ENCODE measurements at places on chromosomes 6 and 20.

GRCh38 chr20:62668441-62669027 is 26.2 kb downstream of the SLCO4A1 start:
- peak; percentile 68 for DNase-seq

DNA sequence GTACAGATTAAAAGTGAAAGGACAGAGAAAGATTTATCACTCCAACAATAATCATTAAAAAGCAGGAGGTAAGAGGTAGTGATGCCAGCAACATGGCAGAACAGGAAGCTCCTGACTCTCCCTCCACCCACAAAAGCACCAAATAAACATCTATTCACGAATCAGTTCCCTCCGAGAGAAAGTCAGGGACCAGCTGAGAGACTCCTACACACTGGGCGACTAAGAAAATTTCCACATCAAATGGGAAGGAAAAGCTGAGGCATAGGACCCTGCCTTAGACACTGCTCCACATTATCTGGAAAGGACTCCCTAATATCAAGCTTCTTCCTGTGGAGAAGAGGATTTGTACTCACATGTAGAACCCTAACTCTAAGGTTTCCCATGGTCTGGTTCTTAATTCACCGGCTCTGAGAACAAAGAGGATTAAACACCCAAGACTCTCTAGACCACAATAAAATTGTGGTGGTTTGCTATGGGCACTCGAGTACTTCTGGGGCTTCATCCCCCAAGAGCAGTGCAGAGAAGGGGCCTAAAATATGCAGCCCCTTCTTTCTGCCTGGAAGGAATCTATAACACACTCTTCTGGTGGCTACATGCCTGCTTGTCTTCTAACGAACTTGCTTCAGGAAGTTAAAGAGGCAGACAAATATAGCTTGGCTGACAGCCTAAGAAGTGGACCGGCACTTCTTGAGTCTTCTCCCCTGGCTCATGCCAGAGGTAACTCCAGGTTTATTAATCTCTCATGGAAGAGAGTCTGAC is 29.4 kb upstream of the ASF1A start:
- no peak for DNase-seq

- no peak for DNase-seq
Measured at GRCh38 chr6:167990016-167990945, 7.2 kb upstream of the KIF25 start.

DNA sequence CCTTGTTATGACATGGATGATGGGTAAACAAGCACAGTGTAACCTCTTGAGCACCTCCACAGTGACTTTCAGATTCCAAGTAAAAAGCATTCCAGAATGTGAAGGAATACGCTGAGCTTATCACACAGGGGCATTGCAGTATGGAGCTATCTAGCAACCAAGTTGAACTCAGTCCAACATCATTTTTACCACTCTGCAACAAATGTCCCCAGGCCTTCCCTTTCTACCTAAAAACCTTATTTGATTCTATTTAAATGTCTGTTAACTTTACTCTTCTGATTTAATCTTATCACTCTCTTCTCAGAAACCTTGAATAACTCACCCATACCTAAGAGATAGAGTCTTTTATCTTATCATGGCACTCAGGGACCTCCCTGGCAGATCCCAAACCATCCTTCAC is 195.8 kb upstream of the CDYL start:
- no peak for DNase-seq

DNA sequence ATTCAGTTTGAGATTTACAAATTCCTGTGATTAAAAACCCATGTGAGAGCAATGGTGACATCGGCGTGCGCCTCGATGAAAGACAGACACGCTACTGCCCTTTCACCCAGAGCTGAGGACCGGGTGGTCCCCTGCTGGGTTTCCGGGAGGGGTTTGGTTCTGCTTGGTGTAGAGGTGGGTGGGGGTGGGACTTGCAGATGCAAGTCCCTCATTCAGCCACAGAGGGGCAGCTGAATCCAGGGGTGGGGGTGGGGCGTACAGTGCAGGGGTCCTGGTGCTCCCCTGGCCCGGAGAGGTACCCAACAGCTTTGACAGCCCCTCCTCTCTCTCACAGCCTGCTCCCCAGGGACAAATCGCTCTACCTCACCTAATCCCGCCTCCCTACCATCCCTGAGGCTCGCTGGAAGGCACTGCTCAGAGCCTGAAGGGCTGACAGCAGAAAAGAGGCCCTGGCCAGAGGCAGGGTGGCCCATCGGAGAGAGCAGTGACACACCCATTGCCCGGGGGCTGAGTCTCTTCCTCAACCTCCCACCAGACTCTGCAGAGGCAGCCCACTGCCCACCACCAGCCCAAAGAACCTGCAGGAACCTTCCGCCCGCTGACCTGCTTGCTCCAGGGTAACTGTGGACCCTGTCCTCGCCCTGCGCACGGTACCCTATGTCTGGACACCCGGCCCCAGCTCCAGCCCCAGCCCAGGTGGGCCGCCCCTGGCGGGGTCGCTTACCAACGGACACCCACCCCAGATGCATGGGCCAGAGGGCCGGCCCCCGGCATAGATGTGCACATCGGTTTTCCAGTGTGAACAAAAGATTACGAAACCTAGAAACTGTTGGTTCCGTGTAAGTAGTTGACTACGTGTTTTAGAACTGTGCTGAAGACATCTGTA is 118.4 kb downstream of the JPH2 start:
- no peak for DNase-seq

DNA sequence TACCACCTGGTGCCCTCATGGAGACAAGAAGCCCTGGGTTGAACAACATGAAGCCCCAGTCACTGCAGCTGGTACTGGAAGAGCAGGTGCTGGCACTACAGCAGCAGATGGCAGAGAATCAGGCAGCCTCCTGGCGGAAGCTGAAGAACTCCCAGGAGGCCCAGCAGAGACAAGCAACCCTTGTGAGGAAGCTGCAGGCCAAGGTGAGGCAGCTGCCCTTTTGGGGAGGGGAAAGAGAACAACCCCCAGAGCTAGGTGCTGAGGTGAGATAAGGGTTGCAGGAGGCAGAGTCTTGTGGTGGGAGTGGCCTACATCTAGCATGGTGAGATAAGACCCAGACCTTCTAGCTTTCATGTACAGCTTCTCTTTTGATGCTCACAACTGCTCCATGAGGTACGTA is 7.0 kb downstream of the CEP250 start:
- DNase-seq = no peak

- DNase-seq = no peak
Measured at GRCh38 chr6:149694921-149695320, 23.0 kb downstream of the LATS1 start.

GRCh38 chr6:46062991-46063390 is 47.3 kb upstream of the CLIC5 start:
- DNase-seq = no peak

GRCh38 chr20:49347156-49347555 is 69.3 kb upstream of the ZNFX1 start:
- DNase-seq = no peak

DNA sequence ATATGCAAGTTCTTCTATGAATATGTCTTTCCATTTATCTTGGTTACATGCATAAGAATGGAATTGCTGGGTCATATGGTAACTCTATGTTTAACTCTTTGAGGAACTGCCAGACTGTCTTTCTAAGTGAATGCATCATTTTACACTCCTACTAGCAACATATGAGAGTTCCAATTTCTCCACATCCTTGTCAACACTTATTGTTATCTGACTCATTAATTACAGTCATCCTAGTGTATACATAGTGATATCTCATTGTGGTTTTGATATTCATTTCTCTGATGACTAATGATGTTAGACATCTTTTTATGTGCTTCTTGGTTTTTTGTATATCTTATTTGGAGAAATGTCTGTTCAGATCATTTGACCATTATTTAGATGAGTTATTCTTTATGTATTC is 96.7 kb upstream of the LAMP5 start:
- no peak for DNase-seq

- DNase-seq = no peak
Measured at GRCh38 chr6:98836962-98837944, 2.9 kb downstream of the POU3F2 start.
